Hepatic stellate cell (primary cell): ENCODE measurements at places on chromosomes 13 and 19.

GRCh38 chr13:49693877-49694276 is 2.6 kb upstream of the EBPL start:
- DNase-seq, result no peak

DNA sequence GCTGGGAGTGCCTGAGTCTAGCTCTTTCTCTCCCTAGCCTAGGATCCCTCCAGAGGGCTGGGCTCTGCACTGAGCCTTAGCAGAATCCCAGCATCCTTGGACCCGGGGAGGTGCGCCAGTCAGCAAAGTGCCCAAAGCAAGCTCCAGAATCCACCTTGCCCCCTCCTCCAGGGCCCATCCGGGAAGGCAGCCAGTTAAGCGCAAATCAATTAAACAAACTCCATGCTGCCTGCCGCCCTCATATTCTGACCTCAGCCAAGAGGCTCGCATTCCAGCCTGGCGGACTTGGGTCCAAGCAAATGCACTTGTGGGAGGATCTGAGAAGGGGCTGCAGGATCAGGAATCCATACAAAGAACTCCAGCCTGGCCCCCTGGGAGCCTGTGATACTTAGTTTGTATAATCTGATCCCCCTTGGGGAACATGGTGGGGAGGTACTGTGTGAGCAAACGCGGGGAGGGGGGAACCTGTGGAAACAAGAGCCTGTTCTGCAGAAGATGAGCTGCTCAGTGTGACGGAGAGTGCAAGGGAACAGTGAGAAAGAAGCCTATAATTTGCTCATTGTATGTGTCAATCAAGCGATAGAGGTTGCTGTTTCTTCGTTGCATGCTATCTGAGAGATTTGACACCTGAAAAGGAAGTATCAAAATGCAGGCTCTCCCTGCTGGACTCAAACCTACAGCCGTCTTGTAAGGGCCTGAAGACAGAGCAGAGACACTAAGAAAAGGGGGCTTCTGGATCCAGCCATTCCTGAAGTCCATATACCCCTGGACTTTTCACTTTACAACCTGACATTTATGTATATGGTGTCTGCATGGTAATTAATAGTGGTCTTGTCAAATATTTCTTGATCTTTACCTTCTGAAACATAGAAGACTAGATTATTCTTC is 29.4 kb downstream of the ZNRF4 start:
- no peak for DNase-seq

DNA sequence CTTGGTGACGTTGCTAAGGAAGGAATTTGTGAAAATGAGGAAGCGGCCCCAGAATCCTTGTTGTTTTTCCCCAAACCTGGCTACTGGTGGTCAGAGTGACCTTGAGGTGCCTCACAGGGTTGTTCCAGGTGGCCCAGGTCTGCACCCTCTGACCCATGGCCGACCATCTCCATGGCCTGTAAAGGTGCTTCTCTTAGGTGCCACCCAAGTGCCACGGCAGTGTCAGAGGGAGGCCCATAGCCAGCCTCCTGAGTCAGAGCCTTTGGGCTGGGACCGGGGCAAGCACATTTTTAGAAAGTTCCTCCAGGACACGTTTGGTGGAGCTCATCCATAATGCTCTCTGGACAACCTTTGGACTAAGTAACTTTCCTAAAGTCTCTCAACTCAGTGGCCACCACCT is 83.9 kb upstream of the IRS2 start:
- DNase-seq, result no peak

GRCh38 chr13:61084988-61085387 is 330.7 kb downstream of the PCDH20 start:
- DNase-seq, result no peak

GRCh38 chr13:27834095-27834494 is 41.8 kb downstream of the GSX1 start:
- DNase-seq, result no peak
